Daoy (cell line): ENCODE measurements at places on chromosomes 7 and 10.
A peak's percentile ranks its signal among the peaks of the same experiment; 100 is the strongest.

GRCh38 chr10:99316374-99316773 lies 12.8 kb upstream of the CNNM1 start:
- DNase-seq, result no peak

DNA sequence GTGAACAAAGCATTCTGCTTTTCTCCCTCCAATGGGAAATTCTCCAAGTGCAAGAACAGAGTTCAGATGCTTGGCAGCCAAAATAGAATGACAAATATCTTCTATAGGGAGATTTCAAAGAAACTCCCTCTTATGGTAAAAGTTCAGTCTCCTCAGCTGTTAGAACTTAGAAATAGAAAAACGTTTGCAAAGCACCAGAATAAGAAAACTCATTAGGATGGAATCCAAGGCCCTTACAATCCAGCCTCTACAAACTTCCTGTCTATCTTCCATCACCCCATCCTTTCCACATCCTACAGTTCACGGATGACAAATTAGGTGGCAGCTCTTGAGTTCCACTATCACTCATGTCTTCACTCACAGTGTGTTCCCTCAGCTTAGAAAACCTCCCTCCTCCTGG lies 25.7 kb downstream of the FAM13C start:
- DNase-seq, result no peak

DNA sequence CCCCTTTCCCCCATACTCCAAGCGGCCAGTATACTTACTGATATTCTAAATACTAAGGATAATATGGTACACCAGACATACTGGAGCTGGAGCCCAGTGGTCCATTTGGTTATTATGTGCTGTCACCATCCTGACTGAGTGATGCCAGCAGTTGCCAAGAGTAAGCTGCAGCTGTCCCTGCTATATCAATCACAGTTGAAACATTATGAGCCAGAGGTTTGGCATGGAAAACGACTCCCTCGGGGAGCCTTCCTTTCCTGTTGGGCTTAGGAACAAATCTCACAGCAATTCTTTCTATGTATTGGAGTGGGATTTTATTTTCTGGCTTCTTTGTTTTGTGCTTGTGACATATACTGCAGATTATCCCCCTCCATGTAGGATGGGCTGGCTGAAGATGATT lies 32.6 kb downstream of the STRIP2 start:
- DNase-seq, result no peak

- no peak for DNase-seq
Measured at GRCh38 chr7:7830122-7830878, 111.9 kb upstream of the RPA3 start.

GRCh38 chr10:79221110-79222051 lies 125.9 kb upstream of the PPIF start:
- no peak for DNase-seq

DNA sequence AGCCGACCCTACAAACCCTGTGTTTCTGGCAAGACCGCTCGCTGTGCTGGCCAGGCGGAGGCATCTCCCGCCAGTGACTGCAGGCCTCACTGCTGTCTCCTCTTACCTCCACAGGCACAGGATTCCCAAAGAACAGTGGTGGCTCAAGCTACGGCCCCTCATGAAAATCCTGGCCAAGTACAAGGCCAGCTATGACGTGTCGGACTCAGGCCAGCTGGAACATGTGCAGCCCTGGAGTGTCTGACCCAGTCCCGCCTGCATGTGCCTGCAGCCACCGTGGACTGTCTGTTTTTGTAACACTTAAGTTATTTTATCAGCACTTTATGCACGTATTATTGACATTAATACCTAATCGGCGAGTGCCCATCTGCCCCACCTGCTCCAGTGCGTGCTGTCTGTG lies 36.2 kb downstream of the PITRM1 start:
- no peak for DNase-seq

DNA sequence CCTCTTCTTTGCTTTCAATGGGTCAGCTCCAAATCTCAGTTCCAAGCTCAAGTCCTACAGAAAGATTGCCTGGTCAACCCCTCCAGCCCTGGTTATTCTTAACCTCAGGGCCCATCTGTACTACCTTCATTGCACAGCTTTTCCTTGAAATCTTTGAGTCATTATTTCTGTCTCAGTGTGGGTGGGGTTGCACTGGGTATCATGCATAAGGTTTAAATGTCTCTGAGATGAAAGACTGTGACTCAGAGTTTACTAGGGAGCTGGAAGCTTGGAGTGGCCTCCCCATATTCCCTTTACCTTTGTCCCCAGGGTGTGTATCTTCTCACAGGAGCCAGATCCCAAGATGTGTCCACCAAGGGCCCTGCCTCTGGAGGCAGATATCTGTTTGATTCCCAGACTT lies 3.3 kb upstream of the OR6V1 start:
- DNase-seq, result peak; percentile 28

DNA sequence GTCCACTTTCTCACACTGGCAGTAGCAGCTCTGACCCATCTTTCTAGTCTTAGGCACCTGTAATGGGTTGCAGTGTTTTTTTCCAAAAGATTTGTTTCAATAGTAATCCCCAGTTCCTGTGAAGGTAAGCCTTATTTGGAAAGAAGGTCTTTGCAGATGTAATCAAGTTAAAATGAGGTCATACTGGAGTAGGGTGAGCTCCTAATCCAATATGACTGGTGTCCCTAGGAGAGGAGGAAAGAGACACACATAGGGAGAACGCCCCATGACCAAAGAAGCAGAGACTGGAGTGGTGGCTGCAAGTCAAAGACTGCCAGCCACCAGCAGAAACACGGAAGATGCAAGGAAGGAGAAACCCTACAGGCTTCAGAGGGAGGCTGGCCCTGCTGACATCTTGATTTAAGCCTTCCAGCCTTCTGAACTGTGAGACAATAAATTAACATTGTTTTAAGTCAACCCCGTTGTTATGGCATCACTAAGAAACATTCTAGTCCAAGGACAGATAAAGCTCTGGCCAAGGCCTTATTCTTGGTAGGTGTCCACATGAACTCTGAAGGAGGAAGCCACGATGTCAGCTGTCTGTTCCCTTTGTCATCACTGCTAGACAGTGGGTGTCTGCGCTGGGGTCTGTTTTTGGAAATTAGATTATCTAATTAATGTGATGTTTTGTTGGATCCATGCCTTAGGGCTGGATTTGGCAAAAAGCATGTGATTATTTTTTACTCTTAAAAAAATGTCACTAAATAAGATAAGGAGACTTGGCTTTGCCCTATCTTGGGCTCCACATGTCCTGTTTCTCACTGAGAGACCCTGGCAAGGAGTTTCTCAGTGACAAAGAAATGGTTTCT lies 214.9 kb downstream of the KCNMA1 start:
- no peak for DNase-seq

DNA sequence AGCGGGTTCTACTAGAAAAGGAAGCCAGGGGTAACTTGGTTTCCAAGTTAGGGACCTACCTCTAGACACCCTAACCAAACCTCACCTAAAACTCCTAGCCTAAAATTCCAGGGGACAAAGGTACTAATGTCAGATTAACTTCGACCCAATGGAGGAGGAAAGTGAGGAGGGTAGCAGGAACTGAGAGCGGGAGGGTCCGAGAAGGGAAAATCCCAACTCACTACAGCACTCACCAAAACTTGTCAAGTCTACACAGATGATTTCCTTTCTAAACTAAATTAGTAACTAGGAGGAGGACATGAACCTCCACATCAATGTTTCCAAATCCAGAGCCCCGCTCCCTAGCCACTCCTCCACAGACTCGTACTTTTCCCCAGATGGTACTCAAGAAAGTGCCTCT lies 22.6 kb downstream of the CHCHD3 start:
- no peak for DNase-seq

GRCh38 chr7:16491148-16491547 lies 25.6 kb upstream of the SOSTDC1 start:
- DNase-seq, result no peak
